Right ventricle myocardium superior (tissue), 1 donor: ENCODE measurements at places on chromosomes 16 and 17.
A peak's percentile ranks its signal among the peaks of the same experiment; 100 is the strongest.

GRCh38 chr16:58235663-58236062 lies 37.8 kb upstream of the CSNK2A2 start:
- no peak for DNase-seq

DNA sequence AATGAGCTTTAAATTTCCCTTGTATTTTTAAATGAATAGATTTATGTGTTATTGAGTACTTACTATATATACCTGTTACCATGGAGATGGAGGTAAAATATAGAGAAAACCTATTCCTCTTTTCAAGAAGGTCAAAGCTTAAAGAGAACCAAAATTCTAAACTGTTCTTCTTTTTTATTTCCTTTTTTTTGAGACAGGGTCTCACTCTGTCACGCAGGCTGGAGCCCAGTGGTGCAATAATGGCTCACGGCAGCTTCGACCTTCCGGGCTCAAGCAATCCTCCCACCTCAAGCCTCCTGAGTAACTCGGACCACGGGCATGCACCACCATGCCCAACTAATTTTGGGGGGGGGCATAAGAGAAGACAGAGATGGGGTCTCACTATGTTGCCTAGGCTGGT lies 25.0 kb upstream of the TMEM97 start:
- DNase-seq, result no peak

GRCh38 chr17:5049314-5049841 lies 14.2 kb upstream of the SLC52A1 start:
- DNase-seq, result no peak

- DNase-seq, result peak; percentile 33
Measured at GRCh38 chr16:887846-888245, 82.9 kb downstream of the LMF1 start.

- DNase-seq, result no peak
Measured at GRCh38 chr17:72110942-72111318, 9.9 kb upstream of the SOX9 start.
